Endothelial cell (in vitro differentiated cells): ENCODE measurements at places on chromosomes 11 and 22.

DNA sequence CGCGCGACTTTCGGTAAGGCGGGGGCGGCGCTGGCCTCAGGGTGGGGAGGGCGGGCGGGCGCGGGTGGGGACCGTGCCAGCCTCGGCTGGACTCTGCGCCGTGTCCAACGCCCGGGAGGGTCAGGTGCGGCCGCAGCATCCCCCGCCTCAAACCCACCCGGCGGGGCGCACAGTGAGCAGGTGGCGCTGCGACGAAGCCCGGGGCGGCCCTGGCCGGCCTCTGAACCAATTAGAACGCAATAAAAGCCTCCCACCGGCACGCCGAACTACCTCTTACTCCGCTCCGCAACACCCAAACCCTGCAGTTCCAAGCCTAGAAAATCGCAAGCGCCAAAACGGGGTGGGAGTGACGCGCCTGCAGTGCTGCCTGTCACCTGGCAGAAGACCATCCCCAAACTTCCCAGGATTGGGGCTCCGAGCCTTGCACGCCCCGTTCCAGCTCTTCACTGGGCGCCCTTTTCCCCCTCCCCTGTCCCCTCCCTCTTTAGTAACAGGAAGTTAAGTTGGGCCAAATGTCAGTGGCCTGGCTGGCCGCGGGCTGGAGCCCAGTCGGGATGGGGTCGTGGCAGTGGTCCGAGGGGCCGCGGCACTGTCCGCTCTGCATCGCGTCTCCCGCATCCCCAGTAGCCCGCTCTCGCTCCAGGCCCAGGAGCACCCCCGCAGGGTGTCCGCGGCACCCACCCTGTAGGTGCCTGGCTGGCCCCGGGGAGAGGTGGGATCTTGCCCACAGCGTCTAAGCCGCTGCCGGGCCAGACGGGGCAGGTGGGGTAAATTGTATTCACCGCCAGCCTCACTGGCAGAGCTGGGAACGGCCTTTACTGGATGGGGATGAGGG is 541 bp downstream of the MICAL2 start:
- DNase-seq, result peak; percentile 21

DNA sequence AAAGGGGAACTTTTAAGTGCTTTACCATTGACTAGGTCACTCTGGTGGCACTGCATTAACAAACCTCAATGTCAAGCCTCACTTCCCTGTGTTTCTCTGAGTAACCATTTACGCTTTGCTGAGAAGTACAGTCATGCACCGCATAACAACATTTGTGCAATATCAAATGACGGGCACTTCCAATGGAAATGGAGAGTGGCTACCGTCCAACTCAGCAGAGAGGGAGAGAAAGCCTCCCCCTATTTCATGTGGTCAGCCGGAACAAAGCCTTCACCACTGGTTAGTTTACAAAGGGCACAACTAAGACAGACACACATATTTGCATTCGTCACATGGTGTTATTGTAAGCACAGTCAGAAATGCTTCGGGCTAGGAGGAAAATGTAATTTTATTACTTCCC is 117.3 kb downstream of the RASSF10 start:
- no peak for DNase-seq

DNA sequence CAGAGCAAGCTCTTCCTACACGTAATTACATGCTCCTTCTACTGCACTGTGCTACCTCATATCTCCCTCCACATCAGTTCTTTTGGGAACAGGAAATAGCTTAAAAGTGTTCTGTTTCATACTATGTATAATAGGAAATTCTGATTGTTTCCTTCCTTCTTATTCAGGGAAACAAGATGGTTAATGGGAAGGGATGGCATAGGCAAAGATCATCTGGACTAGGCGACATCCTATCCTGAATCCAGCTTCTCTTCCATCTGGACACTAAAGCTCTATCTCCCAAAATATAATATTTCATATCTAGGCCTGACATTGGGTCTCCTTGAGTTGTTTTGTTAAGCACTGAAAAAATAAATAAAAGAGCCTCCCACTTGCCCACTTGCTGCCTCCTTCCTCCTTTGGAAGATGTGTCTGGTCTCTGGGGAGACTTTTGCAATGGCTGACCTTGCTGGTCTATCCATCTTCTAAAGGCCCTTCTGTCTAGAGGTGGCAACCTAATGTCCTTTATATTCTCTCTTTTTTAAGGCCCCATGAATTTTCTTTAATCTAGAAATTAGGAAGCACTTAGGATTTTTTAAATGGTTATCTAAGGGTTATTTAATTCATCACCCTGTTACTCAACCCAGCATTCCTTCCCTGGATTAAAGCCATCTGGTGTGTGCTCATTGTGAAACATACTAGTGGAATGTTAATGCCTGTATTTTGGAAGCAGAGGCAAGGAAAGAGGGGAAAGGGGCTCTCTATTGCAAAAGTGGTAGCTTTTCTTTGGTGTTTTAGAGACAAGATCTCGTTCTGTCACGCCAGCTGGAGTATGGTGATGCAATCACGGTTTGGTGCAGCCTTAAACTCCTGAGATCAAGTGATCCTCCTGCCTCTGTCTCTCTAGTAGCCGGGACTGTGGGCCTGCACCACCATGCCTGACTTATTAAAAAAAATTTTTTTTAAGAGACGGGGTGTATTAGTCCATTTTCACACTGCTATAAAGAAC is 20.6 kb downstream of the CLMP start:
- DNase-seq, result no peak

- no peak for DNase-seq
Measured at GRCh38 chr11:45848654-45849081, 1.4 kb downstream of the CRY2 start.

DNA sequence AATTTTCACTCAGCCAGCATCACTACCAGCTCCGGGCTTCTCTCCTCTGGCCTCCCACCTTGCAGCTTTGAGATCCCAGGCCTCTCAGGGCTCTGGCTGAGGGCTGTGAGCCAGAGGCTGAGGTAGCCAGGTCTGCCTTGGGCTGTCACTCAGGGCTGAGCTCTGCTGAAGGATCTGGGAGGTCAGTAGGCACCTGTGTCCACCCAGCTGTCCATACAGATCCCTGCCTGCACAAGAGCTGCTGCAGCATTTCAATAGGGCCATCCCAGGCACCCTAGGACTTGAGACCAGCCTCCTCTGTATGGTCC is 12.6 kb downstream of the KCNQ1OT1 start:
- DNase-seq, result no peak

GRCh38 chr11:72673284-72673942 is 809 bp downstream of the PDE2A start:
- DNase-seq, result peak; percentile 26

- DNase-seq, result no peak
Measured at GRCh38 chr22:22749167-22749758, 104.8 kb downstream of the GGTLC2 start.

- no peak for DNase-seq
Measured at GRCh38 chr22:22159384-22159783, 85.2 kb upstream of the VPREB1 start.

DNA sequence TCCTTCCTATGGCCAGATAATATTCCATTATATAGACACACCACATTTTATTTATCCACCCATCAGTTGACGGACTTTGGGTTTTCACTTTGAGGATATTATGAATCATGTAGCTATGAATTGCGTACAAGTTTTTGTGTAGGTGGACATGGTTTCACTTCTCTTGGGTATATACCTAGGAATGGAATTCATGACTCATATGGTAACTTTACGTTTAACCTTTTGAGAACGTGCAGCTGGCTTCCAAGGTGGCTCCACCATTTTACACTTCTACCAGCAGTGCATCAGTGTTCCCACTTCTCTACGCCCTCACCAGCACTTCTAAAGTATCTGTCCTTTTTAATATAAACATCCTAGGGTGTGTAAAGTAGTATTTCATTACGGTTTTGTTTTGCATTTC is 112.0 kb downstream of the PLEKHA7 start:
- DNase-seq, result no peak

GRCh38 chr11:94132152-94132558 is 3.5 kb downstream of the PANX1 start:
- no peak for DNase-seq

DNA sequence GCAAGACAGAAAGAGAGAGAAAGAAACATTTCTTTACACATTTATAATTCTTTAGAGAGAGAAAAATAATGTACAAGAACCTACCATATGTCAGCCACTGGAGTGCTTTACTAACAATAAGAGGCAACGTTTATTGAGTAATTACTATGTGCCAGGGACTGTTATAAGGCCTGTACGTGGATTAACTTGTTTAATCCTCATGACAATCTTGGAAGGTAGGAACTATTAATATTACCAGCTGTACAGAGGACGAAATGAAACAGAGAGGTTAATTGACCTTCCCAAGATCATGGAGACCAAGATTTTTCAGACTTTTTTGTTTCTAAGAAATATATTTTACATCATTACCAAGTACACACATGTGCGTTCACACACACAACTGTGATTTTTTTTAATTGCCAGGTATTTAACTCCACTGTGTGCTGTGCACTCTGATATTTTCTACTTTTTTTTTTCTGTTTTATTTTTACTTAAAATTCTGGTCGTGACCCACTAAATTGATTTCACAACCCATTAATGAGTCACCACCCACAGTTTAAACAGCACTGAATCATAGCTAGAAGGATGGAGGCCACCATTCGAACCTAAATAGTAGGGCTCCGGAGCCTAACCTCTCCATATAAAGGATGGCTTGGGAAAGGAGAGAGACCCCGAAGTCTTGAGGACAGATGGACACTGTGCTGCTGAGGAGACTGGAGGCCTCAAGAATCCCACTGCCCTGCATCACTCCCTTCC is 21.4 kb downstream of the CREB3L1 start:
- no peak for DNase-seq

DNA sequence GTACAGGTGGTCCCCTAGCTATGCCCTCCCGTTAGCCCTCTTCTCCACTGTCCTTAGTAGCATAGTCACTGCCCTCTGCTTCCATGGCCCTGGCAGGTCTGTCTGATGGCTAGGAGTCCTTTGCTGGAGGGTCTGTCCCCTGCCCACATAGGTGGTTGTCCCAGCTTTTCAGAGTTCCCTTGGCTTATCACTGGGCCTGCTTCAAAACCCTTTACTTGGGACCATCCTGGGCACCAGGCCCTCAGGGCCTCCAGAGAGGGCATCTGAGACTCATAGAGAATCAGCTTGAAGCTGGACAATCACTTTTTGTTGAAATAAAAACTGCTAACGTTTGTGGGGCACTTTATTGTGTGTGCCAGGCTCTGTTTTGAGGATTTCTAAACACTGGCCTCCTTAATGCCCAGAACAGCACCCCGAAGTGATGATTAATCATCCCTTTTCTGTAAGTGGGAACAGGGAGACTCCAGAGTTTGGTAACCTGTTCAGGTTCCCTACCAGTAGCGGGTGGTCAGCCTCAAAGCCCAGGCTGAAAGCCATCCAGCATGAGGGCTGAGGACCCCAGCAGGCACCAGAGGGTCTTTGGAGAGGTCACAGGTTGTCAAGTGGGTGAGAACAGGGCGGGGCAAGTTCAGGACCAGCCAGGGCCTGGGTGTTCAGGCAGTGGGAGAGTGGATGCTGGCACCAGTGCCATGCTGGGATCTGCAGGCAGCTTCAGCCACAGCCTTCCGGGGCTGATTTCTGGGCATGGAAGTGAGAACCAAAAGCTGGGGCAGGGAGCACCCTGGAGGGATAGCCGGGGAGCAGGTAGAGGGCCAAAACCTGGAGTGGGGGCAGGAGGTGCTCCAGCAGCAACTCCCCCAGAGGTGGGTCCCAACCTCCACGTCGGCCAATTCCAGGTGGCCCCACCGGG is 495 bp upstream of the KCNK4 start:
- no peak for DNase-seq

DNA sequence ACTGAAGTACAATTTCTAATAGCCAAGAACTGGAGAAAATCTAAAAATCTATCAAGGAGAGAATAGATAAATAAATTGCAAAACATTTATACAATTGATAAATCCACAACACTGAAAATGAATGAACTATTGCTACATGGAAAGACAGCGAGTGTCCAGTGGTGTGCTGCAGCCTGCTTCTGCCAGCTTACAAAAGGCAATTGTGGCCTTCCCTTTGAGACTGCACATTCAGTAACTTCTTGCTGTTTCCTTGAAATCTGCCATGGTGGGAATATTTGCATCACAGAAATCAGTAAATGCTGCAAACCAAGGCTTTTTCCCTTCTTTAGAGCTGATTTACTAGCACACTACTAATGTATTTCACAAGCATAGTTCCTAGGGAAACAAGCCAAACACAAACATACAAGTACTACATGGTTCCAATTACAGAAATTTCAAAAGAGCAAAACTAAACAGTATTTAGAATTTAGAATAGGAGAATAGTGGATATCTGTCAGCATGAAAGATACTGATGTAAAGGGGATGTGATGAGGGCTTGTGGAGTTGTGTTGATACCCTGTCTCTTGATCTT is 76.9 kb upstream of the TRIM77 start:
- DNase-seq, result no peak

- no peak for DNase-seq
Measured at GRCh38 chr11:22344081-22344480, 5.9 kb downstream of the SLC17A6 start.

- no peak for DNase-seq
Measured at GRCh38 chr11:117976445-117976844, 9.7 kb upstream of the IL10RA start.

- DNase-seq, result no peak
Measured at GRCh38 chr22:46824344-46824909, 62.0 kb downstream of the TBC1D22A start.

GRCh38 chr22:27810609-27811151 is 9.1 kb upstream of the MN1 start:
- no peak for DNase-seq

DNA sequence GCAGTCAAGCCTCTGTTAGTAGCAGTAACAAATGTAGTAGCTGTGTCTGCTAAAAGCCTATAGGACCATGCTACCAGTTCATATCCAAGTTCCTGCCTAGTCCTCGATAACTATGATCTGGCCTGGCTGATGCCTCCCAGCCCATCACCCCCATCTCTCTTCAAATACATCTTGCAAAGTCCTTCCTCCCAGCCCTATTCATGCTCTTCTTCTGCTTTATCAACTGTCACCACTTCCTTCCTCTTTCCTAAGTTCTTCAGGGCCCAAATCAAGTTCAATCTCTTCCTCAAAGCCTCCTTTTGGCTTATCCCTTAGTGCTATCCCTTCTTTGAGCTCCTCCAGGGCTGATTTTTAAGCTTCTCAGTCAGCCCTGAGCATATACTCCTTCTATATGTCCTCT is 150.9 kb upstream of the THY1 start:
- no peak for DNase-seq

DNA sequence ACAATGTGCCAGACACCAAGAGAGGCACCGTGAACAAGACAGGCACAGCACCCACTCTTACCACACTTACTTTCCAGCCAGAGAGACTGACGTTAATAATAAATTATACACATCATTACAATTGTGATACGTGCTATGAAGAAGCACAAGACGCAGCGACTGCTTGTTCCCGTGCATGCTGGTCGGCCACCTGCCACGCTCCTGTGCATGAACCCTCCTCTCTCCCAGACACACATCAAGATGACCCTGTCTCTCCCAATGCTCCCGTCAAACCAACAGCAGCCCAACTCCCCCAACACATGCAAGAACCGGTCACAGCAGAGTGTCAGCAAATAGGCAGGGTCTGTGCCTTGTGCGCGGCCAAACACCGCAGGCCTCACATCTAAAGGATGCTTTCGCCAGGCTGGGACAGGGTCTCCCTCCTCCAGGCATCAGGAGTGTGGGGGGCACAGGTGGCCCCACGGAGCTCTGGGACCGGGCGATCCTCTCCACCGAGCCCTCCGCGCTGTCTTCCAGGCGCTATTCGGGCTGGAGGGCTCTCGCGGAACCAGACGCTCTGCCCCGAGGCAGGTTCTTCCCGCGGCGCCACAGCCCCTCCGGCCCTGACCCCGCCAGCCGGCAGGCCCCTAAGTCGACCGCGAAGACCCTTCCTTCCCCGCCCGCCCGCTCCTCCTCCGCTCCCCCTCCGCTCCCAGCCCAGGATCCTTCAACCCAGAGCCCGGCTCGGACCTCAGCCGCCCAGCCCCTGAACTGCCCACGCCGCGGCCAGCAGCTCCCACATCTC is 533 bp downstream of the SERGEF start:
- DNase-seq, result no peak
